NCI-H446 (cell line): ENCODE measurements at places on chromosomes 5 and 9.

- DNase-seq = no peak
Observed at GRCh38 chr5:33268374-33268773, 172.4 kb upstream of the TARS1 start.

- DNase-seq = no peak
Observed at GRCh38 chr9:27377811-27378456, 81.0 kb upstream of the EQTN start.

GRCh38 chr9:85501456-85501855 lies 240.3 kb downstream of the AGTPBP1 start:
- no peak for DNase-seq

- no peak for DNase-seq
Observed at GRCh38 chr5:52706775-52707174, 80.9 kb upstream of the ITGA1 start.

DNA sequence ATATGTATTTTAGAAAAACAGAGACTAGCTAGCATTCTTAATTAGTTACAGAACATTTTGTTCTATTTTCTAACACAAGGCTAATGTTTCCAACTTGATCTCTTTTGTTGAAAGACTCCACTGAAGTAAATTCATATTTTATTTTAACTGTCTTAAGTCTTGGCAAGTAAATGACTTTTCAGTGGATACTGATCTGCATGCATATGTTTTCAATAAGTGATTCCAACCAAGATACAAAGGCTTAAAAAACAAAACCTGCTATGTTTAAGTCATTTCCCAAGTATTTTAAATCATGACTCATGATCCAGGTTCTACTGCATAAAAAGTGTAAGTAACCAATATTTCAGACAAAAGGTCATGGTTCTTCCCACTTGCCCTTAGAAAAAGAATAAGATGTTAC lies 5.7 kb downstream of the CDO1 start:
- no peak for DNase-seq

DNA sequence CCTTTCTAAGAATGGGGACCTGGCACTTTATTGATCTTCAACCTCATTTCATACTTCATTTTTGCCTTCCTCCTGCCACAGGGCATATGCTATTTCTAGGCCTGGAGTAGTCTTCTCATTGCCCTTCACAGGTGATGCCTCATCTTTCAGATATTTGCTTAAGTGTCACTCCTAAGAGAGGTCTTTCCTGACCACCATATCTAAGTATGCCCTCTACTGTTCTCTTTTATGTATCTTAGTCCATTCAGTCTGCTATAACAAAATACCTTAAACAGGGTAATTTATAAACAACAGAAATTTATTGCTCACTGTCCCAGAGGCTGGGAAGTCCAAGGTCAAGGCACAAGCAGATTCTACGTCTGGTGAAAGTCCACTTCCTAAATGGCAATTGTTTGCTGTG lies 99.1 kb downstream of the ADAMTS6 start:
- no peak for DNase-seq

- DNase-seq = no peak
Observed at GRCh38 chr9:69678843-69679538, 6.8 kb upstream of the APBA1 start.
